Skeletal muscle cell (primary cell): ENCODE measurements at places on chromosomes 7 and 10.

DNA sequence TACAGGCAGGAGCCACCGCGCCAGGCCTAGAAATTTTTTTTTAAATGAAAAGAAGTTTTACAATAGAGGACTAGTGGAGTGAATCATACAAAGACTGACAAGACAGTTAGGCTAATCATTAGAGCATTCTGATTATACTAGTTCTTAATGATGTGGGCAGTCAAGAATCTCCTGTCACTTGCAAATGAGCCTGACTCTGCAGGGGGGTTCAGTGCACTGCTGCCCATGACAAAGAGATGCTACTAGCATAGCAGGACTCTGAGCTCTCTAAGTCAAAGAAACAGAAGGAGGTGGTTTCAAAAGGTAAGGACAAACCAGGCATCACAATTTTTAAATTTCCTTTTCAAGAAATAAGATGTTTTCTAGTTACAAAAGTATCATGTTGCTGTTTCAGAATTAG, 59.0 kb downstream of the CCDC6 start:
- DNase-seq: no peak

DNA sequence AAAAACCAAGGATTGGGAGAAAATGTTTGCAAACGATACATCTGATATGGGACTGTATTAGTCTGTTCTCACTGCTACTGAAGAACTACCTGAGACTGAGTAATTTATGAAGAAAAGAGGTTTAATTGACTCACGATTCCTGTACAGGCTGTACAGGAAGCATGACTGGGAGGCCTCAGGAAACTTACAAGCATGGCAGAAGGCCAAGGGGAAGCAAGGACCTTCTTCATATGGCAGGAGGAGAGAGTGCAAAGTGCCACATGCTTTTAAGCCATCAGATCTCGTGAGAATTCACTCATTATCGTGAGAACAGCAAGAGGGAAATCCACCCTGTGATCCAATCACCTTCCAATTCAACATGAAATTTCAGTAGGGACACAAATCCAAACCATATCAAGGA, 11.0 kb downstream of the ZNF713 start:
- DNase-seq: no peak

- no peak for DNase-seq
Measured at GRCh38 chr10:98338896-98339295, 70.9 kb upstream of the LOXL4 start.

- DNase-seq: no peak
Measured at GRCh38 chr10:17240096-17240495, 12.1 kb downstream of the VIM start.

- no peak for DNase-seq
Measured at GRCh38 chr7:69105092-69105491, 493.2 kb upstream of the AUTS2 start.

DNA sequence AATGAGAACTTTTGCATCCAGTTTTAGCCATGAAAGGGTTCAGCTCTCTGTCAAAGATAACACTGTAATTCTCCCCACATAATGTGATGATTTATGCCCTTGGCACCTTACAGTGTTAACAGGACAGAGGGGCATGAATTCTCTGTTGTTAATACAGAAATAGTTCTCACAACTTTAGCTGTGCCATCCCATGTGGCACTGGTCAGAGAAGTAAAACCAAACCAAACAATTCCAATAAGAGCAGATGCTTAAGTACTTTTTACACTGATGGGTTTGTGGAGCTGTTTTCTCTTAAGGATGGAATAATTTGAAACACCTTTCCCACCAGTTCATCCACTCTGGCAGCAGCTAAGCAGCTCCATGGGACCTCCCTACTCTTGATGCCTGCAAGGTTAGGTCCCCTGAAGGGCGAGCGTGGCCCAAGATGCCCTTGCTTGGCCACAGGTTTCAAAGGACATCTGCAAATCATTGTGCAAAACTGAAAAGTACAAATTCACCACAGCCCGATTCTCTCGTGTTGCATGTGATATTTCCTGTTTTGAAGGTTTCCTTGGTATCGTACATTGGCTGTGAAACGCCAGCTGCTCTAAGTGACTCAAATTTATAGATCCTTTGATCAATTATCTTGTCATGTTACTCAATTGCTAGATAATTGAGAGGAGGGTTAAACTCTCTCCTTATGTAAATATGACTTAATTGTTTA, 82.5 kb upstream of the CREB5 start:
- DNase-seq: no peak

DNA sequence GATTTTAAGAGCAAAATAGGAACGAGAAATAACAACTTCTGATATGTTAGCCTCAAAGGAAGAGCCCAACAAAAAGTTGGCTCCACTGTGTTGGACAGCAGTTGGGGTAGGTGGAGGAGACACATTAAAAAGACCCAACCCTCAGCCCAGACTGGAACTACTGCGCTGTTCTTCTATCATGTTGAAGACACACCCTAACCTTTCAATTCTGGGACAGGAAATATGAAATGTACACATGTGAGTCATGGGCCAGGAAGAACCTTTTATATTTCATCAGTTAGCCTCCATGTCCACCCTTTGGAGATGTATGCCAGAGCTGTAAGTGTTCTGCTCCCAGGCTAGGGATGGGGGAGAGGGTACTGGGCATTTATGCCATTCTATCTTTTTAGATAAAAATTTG, 22.1 kb downstream of the CLDN12 start:
- DNase-seq: no peak

- DNase-seq: no peak
Measured at GRCh38 chr10:115628616-115629015, 535.5 kb downstream of the ATRNL1 start.

DNA sequence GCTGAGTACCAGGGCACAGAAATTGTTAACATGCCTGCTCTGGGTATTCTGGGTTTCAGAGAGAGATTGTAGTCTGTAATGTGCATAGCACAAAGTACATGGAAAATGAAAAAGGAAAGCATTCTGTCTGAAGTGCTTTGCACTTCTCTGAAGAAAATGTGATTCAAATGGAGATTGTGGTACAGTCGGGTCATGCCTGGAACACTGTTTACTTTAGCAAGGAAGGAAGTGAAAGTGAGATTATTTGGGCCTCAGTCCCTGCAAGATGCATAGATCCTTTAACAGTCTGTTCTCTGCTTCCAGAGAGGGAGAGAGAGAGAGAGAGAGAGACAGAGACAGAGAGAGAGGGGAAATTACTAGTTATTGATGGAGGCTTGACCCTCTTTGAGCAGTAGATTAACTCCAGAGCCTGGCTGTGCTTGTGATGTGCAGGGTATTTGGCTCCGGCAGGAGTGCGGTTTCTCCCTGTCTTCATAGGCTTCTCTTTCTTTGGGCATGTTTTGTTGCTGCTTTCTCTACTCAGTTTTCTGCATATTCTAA, 5.4 kb downstream of the VWC2 start:
- DNase-seq: no peak
